Activated naive CD4-positive, alpha-beta T cell treated with anti-CD3 and anti-CD28 coated beads, Interleukin-2, amount 10 ng/mL, durations not matched to agents 7 days and 5 days (primary cell): ENCODE measurements at places on chromosomes 11 and 22.

GRCh38 chr22:38104084-38104483 is 6.4 kb downstream of the BAIAP2L2 start:
- H3K36me3 ChIP-seq: no peaks in the 10 kb centered on the region
- DNase-seq: no peak
- H3K4me1 ChIP-seq: peaks cover 7% of the 10 kb centered on the region

GRCh38 chr11:76588455-76589325 is 81.9 kb downstream of the LRRC32 start:
- H3K27ac ChIP-seq: peak overlapping the region; percentile 87
- peaks cover 65% of the 10 kb centered on the region for H3K4me1 ChIP-seq
- peaks cover 10% of the 10 kb centered on the region for H3K27me3 ChIP-seq
- H3K36me3 ChIP-seq: peaks cover 4% of the 10 kb centered on the region

DNA sequence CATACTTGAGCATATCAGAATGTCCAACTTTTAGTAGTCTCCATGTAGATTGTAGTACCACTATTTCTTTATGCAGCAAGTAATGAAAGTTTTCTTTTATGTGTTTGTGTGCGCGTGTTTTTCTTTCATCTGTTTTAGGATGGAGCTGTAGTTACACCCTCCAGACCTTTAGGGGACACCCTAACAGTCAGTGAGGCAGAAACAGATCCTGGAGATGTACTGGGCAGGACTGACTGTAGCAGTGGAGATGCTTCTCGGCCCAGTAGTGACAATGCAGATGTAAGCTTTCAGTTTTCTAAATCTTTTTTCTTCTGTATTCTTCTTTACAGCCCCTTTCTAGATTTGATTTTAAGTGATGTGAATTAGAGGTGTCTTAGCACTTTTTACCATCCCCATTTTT is 79.9 kb upstream of the GRIK4 start:
- no peaks in the 10 kb centered on the region for H3K4me1 ChIP-seq
- no peaks in the 10 kb centered on the region for H3K27me3 ChIP-seq
- no peaks in the 10 kb centered on the region for H3K36me3 ChIP-seq
- no peak for DNase-seq

DNA sequence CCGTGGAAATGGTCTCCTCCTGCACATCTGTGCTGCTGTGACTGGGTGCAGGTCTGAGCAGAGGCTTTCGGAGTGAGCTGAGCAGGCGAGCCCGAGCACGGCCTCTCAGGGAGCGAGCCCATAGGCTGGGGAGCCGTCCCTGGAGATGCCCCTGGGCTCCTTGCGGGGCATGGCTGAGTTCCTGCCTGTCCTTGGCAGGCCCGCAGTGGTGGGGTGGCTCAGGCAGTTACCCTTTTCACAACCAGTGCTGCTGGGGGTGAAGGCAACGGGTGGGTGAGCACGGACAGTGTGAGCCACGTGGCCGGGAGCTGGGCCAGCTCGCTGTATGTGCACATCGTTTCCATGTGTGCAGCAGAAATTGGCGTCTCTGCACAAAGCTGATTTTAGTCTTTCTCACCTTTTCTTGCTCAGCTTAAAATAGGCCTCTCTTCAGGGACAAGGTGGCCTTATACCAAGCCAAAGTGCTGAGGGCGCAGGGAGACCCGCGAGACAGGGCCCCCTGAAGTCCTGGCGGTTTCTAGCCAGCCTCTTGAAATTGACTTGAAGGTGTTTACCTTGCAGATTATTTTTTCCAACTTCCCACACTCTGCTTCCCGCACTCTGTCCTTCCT is at the start of gene TP53AIP1:
Gene TP53AIP1, minus strand, starts transcription at position 55 of the 611 bp plus-strand sequence. CDS start 5,053 bp downstream, outside the sequence.
- DNase-seq: no peak
- no peak within 1 kb of the TSS for H3K27ac ChIP-seq
- no peak within 1 kb of the TSS for H3K4me3 ChIP-seq
- H3K4me1 ChIP-seq: no peaks in the 10 kb centered on the region

GRCh38 chr11:115630214-115630613 is 126.0 kb upstream of the CADM1 start:
- no peak overlapping the region for H3K27ac ChIP-seq
- H3K27me3 ChIP-seq: peaks cover 3% of the 10 kb centered on the region
- no peak overlapping the region for H3K4me3 ChIP-seq
- H3K4me1 ChIP-seq: no peaks in the 10 kb centered on the region
- DNase-seq: no peak
